ENCODE measurements at places on chromosomes 1 and 21. TPM values are rescaled to one million over a fixed set of nuclear protein-coding genes. Genes with fewer than 3 reads are reported as not detected.

OR2G6 gene
- total RNA-seq: not detected

LCE1A gene
- total RNA-seq: not detected

DNA sequence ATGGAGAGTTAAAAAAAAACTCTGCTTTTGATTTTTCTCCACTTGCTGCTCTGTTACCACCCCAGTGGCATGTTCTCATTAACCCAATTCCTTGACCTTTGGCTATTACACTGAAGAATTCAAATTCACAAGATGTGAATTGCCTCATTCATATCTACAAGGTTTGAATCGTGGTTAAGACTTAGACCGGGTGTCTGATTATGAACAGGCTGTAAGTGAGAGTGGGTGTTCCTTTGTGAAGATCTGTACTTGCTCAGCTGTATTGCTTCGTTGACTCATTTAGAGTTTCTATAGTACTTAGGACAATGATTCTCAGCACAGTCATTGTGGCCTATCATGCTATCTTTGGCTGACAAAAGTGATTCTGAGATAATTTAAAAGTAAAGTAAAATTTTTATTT lies 36.4 kb downstream of the DNM3 start:
- no peak for DNase-seq

DNA sequence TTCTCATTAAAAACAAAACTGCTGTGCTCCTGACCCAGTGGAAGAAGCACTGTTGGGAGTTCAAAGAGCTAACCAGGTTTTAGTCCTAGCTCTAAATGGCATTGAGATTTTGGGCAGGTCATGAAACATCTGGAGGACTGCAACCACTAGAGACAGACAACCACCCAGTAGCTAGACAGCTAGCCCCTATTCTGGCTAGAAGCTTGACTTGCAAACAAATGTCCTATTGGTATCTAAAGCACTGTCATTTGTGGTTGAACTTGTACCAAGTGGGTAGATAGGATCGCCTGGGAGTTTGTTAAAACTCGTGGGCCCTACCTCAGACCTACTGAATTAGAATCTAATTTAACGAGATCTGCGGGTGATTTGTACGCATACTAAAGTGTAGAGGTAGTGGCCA lies 6.9 kb downstream of the RPL11 start:
- no peak for DNase-seq

DNA sequence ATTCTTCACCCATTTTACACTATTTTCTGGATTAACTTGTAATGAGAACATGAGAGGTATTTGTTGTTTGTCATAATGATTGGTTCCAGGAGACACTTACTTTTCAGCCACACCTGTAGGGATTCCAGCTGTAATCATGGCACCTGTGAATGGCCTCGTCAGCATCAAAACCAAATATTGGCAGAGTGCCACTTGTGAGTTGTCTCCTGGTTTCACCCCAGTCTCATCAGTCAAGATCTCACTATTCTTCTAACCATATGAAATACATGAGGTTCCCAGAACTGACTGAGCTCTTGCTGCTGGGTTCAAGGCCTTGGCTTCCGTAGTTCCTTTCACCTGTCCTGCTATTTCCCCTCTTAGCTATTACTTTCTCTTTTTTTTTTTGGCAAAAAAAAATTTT lies 246.6 kb upstream of the ADGRL2 start:
- DNase-seq: no peak

DNA sequence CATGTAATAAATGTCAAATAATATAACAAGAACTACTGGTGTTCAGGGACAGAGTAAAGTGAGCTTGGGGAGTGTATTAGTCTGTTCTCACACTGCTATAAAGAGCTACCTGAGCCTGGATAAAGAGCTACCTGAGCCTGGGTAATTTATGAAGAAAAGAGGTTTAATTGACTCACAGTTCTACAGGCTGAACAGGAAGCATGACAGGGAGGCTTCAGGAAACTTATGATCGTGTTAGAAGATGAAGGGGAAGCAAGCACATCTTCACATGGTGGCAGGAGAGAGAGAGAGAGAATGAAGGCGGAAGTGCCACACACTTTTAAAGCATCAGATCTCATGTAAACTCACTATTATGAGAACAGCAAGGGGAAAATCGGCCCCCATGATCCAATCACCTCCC lies 205.9 kb downstream of the CTH start:
- no peak for DNase-seq

Data from activated CD8-positive, alpha-beta T cell treated with anti-CD3 and anti-CD28 coated beads, Interleukin-2, amount 10 ng/mL, durations not matched to agents 7 days and 5 days (primary cell).